Skeletal muscle tissue (tissue), 5 donors: ENCODE measurements at places on chromosomes 2 and 18. TPM values are rescaled to one million over a fixed set of nuclear protein-coding genes. Genes with fewer than 3 reads are reported as not detected.

The ANKRD23 gene
- 5.2 TPM for total RNA-seq

The IGFBP5 gene
- 260 TPM for total RNA-seq

The UGT1A3 gene
- total RNA-seq: not detected

The DSEL gene
- total RNA-seq: 15.7 TPM

The ERMN gene
- 0.52 TPM for total RNA-seq

The IL1F10 gene
- not detected for total RNA-seq

The BOLL gene
- 2.6 TPM for total RNA-seq

The ZSWIM2 gene
- total RNA-seq: not detected

The FNDC4 gene
- total RNA-seq: 5.2 TPM
